ENCODE measurements at places on chromosomes 2 and 18. TPM values are rescaled to one million over a fixed set of nuclear protein-coding genes. Genes with fewer than 3 reads are reported as not detected.
A peak's percentile ranks its signal among the peaks of the same experiment; 100 is the strongest.

GRCh38 chr2:158667586-158667985 lies 127.5 kb upstream of the DAPL1 start:
- no peak for DNase-seq

GRCh38 chr2:232230560-232230959 lies 148.0 kb upstream of the ALPP start:
- DNase-seq, result no peak

DNA sequence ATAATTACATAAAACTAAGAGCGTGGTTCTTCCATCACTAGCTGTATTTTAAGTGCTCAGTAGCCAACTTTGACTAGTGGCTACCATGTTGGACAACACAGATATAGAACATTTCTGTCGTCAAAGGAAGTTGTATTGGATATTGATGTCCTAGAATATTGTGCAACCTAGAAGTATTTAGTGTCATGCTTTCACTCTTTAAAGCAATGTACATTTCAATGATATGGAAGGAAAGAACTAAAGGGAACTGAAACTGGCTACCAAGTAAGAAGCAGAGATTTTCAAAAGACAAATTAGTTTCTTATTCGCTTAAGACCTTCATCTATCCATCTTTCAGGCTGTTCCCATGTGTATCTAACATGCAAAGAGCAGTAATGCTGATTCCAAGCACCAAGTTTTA lies 85.4 kb upstream of the EML6 start:
- DNase-seq, result no peak

The SSB gene
- total RNA-seq, result 174 TPM

GRCh38 chr2:145138626-145139025 lies 618.7 kb upstream of the ZEB2 start:
- DNase-seq, result no peak

The GRB14 gene
- not detected for total RNA-seq

The COL4A4 gene
- total RNA-seq, result not detected

The LYG2 gene
- not detected for total RNA-seq

DNA sequence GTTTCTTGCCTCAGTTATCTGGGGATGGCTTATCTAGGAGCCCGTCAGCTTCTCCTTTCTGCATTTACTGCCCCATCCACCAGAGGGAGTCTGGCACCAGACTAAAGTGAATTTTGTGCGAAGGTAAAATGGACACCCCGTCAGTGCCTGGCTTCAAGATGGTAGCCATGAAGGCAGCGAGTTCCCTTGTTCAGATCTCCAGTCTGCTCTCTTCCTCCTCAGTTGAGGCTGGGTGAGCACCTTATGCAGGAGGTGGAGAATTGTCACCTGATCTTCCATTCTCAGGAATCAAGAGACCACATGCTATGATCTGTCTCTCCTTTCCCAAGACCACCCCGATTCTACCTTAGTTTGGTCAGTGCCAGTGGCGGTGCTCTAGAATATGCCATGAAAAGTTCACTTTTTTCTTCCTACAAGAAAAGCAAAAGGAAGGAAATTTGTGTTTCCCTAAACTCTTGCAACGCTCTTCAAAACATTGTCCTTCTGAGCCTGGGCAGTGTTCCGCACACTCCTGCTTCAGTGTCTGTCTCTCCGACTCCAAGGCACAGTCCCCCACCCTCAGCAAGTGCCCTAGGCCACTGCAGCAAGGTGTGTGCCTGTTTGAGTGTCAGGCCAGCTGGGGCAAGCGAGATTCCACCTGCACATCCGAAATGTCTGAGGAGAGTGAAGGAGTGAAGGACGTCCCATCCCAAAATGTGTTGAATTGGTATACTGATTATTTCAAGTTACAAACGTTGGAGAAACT lies 168.6 kb downstream of the SS18 start:
- DNase-seq, result peak; percentile 11

The CD207 gene
- total RNA-seq, result 0.25 TPM

The REG3G gene
- total RNA-seq, result not detected

The SCN3A gene
- total RNA-seq, result not detected

- no peak for DNase-seq
Observed at GRCh38 chr2:215002500-215002899, 135.9 kb downstream of the ABCA12 start.

The LRRC30 gene
- not detected for total RNA-seq

DNA sequence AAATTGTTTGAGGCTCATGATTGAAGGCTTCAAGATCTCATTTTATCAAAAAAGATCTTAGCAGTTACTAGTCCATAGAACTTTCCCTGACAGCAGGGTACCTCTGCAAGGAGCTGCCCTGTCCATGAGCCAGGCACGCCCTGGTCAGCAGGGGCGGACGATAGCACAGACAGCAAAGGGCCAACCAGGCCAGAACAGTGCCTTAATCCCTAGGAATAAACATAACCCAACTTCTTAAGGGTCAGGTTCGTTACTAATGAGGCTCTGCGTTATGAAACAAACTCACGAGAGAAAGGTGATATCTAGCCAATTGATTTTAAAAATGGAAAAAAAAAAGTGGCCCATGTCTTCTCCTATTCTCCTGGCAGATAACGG lies 59.2 kb downstream of the BCL2 start:
- DNase-seq, result no peak

DNA sequence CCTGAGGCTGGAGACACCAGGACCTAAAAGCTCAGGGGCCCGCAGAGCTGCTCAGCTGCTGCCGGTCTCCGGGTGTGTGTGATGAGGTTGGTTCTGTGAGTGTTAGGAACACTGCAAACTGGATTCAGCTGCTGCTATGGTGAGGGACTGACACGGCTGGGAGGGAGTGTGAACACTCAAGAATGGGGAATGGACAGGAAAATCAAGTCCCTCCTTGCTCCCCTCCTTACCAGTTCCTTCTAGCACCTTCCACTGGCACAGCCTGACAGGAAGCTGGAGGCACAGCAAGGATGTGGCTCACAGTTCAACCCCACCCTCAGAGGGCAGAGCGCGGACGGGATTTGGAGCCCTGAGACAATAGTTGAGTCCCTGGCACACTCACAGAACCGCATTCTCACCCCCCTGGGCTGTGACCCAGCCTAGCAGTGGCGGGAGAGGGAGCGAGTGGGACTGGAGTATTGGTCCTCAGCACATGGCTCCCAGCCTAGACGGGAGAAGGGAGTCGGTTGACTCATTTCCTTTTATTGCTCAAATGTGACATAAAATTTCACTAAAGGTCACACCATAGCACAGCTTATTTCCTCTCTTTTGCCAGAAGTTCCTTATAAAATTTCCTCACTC lies 42.5 kb downstream of the LRRC30 start:
- DNase-seq, result peak; percentile 38
